ENCODE measurements at places on chromosomes 1 and 21.

DNA sequence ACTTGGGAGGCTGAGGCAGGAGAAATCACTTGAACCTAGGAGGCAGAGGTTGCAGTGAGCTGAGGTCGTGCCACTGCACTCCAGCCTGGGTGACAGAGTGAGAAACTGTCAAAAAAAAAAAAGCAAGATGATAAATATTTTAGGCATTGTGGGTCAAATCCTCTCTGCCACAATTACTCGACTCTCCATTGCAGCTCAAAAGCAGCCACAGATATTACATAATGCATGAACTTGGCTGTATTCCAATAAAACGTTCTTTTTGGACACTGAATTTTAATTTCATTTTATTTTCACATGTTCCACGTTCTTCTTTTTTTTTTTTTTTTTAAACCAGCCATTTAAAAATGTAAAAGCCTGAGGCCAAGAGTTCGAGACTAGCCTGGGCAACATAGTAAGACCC, 69.4 kb downstream of the TCP10L start:
- no peak for DNase-seq

- DNase-seq = no peak
Observed at GRCh38 chr1:119002028-119002686, 14.0 kb upstream of the TBX15 start.

GRCh38 chr1:58290685-58291372, 255.7 kb downstream of the OMA1 start:
- no peak for DNase-seq

- no peak for DNase-seq
Observed at GRCh38 chr1:29880556-29880955, 644.2 kb downstream of the PTPRU start.

DNA sequence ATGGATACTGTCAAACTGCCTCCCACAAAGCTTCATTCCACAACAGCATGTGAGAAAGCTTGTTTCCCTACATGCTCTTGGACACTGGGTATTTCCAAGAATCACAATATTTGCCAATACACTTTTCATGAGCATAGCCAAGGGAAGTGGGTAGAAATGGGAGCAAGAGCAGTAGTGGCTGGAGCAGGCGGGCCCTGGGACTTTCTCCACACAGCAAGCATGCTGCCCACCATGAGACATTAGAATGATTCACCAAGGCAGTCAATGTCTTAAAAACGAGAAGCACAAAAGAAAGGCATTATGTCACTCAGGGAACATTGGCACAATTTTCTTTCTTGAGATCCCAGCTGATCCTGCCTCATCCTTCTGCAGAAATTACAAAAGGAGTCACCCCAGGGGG, 371.6 kb upstream of the RUNX1 start:
- no peak for DNase-seq

DNA sequence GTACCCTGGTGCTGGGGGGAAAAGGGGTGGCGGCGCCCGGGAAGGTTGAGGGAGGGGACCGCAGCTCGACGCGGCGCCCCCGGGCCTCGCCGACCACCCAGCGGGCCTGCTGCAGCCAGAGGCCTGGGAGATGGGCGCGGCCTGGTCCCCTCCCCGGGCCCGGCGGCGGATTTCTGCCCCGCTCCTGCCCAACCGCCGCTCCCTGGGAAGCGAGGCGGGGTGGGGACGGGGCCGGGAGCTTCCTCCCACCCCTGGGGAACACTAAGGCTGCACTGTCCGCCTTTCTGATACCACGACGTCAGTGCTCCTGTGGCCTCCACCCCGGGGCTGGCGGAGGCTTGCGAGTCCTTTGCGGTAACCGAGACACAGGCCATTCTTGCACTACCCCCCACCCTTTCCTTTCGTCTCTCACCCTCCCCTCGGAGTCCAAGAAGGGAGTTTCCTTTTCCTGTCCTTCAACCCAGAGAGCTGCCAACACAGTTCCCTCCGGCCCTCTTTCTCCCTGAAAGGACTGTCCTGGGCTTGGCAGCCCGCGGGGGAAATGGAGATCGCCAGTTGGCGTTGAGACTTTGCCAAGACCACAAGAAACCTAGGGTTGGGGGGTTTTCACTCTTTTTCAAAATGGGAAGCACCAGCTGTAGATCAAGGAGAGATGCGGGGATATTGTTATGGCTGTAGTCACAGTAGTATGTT, 742 bp downstream of the SH3GLB1 start:
- peak; percentile 62 for DNase-seq

DNA sequence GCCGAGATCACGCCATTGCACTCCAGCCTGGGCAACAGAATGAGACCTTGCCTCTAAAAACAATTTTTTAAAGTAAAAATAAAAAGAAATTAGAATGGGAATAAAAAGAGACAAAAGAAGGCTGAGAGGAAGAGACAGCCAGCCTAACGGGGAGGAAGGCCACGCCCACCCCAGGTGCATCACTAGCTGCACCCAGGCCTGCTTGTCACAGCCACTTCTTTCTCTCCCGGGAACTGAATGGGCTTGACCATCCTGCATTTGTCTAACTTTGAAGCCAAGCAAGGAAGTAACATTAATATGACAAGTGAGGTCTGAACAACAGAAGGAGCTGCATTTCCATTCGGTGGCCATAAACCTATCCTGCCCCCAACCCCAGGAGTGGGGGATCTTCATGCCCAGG, 20.8 kb upstream of the EFNA1 start:
- no peak for DNase-seq

GRCh38 chr21:33202464-33203363, 27.0 kb upstream of the IFNAR2 start:
- DNase-seq = no peak

GRCh38 chr1:110425612-110426152, 18.2 kb upstream of the LAMTOR5 start:
- no peak for DNase-seq

DNA sequence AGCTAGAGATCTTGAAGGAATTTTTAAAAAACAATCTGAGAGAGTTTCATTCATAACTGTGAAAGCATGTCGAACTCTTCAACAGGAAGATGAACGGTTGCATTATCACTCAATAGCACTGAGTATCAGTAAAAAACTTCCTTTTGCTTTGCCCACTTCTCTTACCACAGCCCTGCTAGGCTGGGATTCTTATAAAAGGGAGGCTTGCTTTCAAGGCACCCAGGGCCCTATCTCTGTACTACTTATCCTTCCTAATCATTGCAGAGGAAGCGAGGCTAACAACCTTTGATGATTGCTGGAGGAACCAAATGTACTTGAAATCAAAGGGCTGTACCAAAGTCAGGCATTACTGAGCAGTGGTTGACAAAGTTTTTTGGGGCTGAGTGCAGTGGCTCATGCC, 71.2 kb downstream of the SNRPE start:
- DNase-seq = no peak

GRCh38 chr1:157193219-157193618, 55.0 kb upstream of the ETV3 start:
- no peak for DNase-seq

DNA sequence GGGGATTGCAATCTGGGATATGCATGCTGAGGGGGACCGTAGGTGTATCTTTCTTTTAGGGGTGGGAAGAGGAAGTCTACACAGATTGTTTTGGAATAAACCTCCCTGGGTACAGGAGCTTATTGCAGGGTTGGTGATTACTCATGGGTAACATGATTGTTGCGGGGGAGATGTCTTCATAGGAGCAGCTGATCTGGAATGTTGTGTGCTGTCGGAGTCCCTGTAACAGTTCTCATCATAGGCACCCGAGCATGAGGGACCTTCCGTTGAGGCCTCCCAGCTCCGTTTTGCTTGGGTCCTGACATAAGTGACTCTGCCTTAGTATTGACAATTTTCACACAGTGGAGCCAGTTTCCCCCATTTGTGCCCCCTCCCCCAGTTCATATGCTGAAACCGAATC, 4.2 kb upstream of the PRXL2B start:
- no peak for DNase-seq

DNA sequence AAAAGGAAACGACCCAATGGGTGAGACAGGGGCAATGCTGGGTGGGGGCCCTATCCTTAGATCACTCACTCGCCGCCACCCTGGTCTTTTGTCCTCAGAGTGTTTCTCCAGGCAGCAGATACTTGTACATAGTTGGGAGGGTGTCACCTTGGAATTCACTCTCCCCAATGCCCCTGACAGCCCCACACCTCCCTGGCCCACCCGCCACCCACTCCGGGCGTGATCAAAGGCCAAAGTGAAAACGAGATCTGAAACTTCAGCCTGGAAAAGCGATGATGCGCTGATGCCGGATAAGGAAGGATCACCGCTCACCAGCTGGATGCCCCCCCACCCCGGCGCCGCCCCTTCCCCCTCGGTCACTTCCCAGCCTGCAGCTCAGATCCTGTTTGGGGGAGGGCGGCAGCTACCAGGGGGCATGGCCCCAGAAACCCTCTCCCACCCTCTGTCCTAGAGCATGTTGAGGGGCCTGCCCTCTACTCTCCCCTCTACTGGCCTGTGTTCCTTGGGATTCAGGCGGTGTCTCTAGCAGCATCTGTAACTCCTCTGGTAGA, 33.6 kb upstream of the CASZ1 start:
- DNase-seq = no peak

GRCh38 chr1:207952617-207953542, 42.0 kb upstream of the CD34 start:
- DNase-seq = no peak

DNA sequence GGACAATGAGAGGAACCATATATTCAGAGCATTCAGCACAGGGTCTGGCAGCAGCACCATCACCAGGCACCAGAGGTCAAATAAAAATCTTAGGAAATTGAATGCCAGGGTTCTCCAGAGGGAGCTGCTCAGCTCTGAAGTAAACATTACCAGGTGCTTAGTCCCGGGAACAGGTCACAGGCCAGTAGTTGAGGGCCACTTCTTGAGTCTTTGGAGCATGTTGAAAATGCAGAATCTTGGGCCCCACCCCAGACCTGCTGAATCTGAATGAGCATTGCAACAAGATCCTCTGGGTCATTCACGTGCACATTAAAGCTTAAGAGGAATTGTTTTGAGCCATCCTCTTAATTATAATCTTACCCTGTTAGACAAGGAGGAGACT, 33.8 kb downstream of the PHC2 start:
- DNase-seq = no peak

GRCh38 chr1:229696385-229696784, 70.3 kb downstream of the URB2 start:
- no peak for DNase-seq

DNA sequence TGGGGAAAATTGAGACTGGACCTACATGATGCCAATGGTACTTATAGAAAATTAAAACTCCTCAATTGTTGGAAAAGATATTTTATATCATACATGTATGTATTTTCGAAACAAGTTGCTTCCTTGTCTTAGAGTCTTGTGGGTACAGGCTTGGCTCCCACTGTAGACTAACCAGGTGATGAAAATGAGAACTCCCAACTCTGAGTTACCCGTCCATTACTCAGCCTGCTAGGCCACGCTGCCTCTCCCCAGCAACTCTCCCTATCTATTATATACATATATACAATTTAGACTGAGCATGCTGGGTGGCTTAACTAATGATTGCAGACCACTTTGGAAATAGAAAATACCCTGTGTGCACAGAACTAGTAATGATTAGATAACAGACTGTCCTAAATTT, 628.7 kb downstream of the LMO4 start:
- no peak for DNase-seq

GRCh38 chr1:29653034-29653810, 416.9 kb downstream of the PTPRU start:
- DNase-seq = no peak

DNA sequence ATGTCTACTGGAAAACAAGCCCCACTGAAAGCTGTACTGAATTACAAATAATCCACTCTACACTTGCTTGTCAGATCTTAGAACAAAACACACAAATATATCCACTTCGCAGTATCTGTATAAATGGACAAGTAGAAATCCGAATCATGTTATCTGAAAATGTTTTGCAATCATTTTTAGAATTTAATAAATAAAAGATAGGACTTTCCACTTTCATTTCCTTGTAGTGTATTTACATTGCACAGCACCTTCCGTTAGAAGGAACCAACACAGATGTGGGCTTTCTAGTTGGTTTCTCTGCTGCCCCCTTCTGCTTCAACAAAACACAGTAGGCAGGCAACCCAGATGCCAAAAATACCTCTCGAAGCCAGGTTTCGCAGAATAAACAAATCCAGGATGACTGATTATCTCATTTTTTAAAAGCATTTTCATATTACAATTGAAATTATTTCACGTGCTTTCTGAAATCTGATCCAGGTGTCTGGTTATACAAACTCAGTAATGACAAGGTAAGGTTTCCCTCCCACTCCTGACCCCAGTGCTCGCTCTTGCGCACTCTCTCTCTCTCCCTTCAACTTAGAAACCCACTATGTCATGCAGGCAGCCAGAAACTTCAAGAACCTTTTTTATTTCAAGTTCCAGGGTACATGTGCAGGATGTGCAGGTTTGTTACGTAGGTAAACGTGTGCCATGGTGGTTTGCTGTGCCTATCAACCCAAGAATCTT, 389.9 kb downstream of the SMYD3 start:
- DNase-seq = peak; percentile 54

GRCh38 chr1:5891137-5891536, 101.1 kb downstream of the NPHP4 start:
- DNase-seq = no peak

DNA sequence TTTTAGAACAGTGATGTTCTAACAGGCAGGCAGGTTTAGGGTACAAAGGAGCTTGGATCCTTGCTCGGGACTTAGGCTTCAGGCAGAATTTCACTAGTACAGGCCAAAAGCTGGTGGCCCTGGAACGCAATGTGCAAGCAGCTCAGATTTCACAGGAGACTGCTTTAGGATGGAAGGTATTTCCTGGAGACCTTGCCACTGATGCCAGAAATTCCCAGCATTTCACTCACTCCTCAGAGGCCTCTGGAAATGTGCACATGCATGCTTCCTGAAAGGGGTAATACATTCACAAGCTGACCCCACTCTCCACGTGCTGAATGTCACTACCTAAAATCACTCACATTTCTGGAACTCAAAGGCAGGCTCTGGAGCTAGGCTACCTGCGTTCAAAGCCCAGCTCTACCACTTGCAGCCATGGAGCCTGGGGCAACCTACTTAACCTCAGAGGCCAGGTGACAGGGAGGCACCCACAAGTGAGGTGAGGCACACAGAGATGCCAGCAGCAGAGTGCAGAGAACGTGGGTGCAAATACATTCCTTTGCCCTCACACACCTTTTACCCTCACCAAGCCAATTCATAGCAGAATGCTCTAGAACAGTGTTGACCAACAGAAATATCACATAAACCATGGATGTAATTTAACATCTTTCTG, 56.5 kb downstream of the CDC7 start:
- no peak for DNase-seq

DNA sequence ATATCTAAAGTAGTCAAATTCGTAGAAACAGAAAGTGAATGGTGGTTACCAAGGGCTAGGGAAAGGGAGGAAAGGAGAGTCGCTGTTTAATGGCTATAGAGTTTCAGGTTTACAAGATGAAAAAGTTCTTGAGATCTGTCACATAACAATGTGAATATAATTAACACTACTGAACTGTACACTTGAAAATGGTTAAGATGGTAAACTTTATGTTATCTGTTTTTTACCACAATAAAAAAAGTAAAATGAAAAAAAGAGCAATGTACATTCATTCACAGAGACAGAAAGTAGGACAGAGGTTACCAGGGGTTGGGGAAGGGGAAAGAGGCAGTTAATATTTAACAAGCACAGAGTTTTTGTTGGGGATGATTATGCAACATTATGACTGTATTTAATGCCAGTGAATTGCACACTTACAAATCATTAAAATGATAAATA, 53.3 kb upstream of the SEC16B start:
- no peak for DNase-seq

Measured in CD4-positive, alpha-beta T cell treated with Interleukin-12 subunit alpha and Interleukin-12 subunit beta, for 1 hour (primary cell).